ENCODE measurements at places on chromosomes 12 and 14. TPM values are rescaled to one million over a fixed set of nuclear protein-coding genes. Genes with fewer than 3 reads are reported as not detected.
A peak's percentile ranks its signal among the peaks of the same experiment; 100 is the strongest.

Gene ACVRL1
- total RNA-seq, result not detected

DNA sequence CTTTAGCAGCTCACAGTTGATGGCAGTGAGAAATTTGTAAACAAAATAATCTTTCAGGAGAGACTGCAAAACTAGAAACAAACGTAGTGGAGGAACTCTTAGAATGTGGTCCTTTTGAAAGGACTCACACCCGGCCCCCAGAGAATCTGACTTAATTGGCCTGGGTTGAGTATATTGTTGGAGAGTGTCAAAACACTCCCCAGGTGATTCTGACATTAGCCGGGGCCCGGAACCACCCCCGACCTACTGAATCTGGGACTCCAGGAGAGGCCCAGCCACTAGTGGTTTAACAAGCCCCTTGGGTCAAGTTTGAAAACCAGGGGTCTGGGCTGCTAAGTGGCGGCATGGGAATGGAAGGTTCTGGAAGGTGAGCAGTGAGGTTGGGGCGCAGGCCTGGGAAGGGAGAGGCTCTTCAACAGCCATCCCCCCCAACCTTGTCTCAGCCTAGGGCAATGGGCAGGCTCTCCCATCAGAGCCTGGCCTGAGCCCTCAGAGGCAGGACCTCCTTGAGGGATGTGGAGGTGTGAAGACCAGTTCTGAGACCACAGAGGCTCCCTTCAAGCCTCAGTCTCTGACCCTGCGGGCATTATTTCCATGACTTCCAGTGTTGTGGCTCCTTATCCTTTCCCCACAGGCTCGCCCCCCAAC is 1.1 kb upstream of the ELK3 start:
- no peak for DNase-seq

- DNase-seq, result no peak
These were observed 35.2 kb downstream of the CDC42BPB start for GRCh38 chr14:103022002-103022684.

Gene AKAP3
- 0.54 TPM for total RNA-seq

Gene DCD
- not detected for total RNA-seq

DNA sequence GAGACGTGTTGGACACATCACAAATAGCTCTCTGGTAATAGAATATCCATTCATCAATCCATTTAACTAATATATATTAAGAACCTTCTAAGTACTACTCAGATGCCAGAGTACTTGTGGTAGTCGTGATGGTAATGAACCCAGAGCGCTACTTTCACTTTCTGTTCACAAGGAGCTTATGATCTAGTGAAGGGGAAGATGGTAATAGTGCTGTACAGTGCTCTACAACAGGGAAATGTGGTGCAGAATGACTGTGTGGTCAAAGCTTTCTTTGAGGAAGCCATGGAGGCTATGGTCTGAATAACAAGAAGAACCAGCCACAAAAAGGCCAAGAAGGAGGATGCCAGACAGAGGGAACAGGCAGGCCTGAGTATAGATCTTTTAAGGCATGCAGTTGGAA is 212.0 kb downstream of the PTPRO start:
- DNase-seq, result no peak

DNA sequence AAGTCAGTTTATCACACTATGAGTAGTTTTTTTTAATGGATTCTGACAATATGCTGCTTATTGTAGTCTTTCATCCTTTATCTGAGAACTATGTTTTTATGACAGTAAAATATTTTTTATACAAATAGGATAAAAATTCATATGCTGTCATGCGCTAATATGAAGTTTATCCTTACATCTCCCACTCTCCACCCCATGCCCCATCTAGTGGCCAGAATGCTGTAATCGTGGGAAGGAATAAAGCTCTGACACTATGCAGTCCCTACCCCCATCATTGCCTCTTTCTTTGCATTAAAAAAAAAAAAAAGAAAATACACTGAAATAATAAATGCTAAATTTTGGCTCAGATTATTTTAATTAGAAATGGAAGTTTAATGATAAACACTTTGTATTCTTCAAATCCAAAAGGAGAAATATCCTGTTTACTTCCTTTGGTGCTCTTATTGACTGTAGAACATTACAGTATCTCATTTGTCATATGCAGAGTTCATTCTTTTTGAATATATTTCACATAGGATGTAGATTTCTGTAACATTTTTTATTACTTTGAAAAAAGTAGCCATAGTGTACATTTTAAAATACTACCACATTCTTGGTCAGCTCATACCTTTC is 145.9 kb upstream of the SLCO1C1 start:
- DNase-seq, result peak; percentile 53

- DNase-seq, result peak; percentile 64
These were observed at the start of gene PAPLN for GRCh38 chr14:73237219-73237785. Gene PAPLN, plus strand, starts transcription at chr14:73237506. Its CDS starts 2,273 bp downstream, at chr14:73239779.

Gene DMAC2L
- total RNA-seq, result 16.3 TPM

- DNase-seq, result peak; percentile 72
These were observed 5.8 kb upstream of the MRPL42 start for GRCh38 chr12:93461503-93461902.

DNA sequence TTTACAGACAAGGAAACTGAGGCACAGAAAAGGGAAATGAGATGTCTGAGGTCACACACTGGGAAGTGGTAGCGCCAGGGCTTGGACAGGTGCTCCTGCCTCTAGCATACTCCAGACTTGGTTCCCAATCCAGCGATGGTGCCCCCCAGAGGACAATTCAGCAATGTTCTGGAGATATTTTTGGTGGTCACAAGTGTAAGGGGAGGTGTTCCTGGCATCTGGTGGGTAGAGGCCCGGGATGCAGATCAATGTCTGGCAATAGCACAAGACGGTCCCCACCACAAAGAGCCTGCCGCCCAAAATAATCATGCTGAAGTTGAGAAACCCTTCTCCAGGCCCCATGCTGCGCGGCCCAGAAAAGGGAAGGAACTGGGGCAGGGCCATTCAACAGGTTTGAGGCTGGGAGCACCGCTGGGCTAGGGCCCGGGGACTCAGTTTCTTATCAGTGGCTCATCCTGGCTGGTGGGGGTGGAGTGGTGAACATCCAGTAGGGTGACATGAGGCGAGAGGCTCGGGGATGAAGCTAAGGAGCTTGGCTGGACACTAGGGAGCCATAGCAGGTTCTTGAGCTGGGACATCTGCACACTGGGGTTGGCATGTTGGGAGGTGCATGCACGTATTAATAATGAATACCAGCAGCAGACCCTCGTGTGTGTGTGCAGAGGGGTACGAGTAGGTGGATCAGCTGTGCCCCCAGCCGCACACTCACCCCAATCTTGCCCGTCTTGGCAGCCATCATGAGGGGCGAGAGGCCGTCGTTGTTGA is 35.1 kb downstream of the TRPV4 start:
- DNase-seq, result no peak

Gene IL23A
- 0.61 TPM for total RNA-seq

DNA sequence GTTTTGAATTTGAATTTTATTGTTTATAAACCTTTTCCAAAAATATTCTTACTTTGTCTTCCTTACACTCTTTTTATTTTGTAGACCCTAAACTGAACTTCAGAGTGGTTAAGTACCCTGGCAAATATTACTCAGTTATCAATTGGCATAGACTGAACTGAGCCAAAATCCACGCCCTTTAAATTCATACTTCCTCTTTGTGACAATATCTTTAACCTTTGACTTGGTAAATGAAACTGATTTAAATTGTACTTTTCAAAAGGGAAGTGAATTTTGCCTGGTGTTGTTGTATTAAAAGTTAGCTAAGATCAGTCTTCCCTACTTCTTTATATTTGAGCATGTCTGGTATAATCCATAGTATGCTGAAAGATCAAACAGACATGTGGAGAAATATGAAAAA is 184.3 kb upstream of the USP15 start:
- no peak for DNase-seq

DNA sequence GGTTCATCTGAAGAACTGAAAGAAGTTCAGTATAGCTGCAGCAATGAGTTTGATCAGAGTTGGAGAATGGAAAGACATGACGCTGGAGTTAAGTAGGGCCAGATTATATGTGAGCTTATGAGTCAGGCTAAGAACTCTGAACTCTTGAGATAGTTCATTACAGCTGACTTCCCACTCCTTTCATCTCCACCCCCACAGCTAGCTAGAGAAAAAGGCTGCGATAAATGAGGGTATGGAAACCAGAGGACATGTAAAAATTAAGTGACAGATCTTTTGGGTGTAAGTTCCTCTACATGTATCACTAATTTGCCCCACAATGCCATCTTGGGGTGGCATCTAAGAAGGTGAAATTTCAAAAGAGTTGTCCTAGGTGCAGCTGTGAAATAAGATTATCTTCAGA is 28.6 kb downstream of the PYM1 start:
- DNase-seq, result no peak

Gene PRKCH
- total RNA-seq, result 12.4 TPM

Gene DRAM1
- 8.7 TPM for total RNA-seq

Gene SERPINA12
- total RNA-seq, result not detected

All from MCF 10A (cell line).